ENCODE measurements at places on chromosomes 12 and 14. TPM values are rescaled to one million over a fixed set of nuclear protein-coding genes. Genes with fewer than 3 reads are reported as not detected.

Gene ATXN2
- 49.9 TPM for total RNA-seq

Gene FOXN4
- 0.25 TPM for total RNA-seq

Gene PPP4R4
- total RNA-seq: 0.13 TPM

Gene HOXC9
- not detected for total RNA-seq

Data from mucosa of descending colon (tissue), 3 donors.